ENCODE measurements at places on chromosomes 4 and X. TPM values are rescaled to one million over a fixed set of nuclear protein-coding genes. Genes with fewer than 3 reads are reported as not detected.
A peak's percentile ranks its signal among the peaks of the same experiment; 100 is the strongest.

Gene LNX1
- not detected for total RNA-seq

Gene HCCS
- total RNA-seq: 15.7 TPM

Gene MSX1
- total RNA-seq: not detected

Gene CDX4
- total RNA-seq: not detected

Gene C4orf51
- not detected for total RNA-seq

Gene MAGEE1
- total RNA-seq: 9.8 TPM

Gene MAGEA9B
- not detected for total RNA-seq

Gene ETNPPL
- total RNA-seq: not detected

Gene RBM3
- total RNA-seq: 222 TPM

Gene RAB40AL
- total RNA-seq: 0.26 TPM

Gene ARMCX4
- 12.0 TPM for total RNA-seq

Gene C1GALT1C1
- 16.9 TPM for total RNA-seq

Gene RTL9
- total RNA-seq: not detected

Gene GK
- total RNA-seq: 3.1 TPM

Gene SERTM2
- total RNA-seq: not detected

Gene POU3F4
- total RNA-seq: not detected

- H3K4me1 ChIP-seq: peaks cover 45% of the 10 kb centered on the region
- no peak for DNase-seq
- H3K27ac ChIP-seq: peak overlapping the region; percentile 60
- H3K4me3 ChIP-seq: no peak overlapping the region
Measured at GRCh38 chrX:12961196-12961718, 13.7 kb upstream of the TMSB4X start.

- H3K27me3 ChIP-seq: no peaks in the 10 kb centered on the region
- peaks cover 14% of the 10 kb centered on the region for H3K4me1 ChIP-seq
- H3K27ac ChIP-seq: no peak overlapping the region
- DNase-seq: no peak
Measured at GRCh38 chrX:65997978-65998717, 41.7 kb downstream of the VSIG4 start.

DNA sequence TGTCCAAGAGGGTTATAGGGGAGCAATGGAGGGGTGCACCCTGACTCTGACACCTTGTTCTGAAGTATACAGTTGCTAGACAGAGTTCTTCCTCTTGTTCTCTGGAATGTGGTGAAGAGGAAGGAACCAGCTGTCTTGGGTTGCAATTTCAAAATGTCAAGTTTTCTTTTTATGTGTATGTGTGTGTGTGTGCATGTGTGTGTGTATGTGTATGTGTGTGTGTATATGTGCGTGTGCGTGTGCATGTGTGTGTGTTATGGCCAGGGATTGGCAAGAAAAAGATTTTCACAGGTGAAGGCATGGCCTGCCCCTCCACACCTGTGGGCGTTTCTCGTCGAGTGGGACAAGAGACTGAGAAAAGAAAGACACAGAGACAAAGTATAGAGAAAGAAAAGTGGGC lies 81.6 kb upstream of the ADGRA3 start:
- no peaks in the 10 kb centered on the region for H3K36me3 ChIP-seq
- H3K27ac ChIP-seq: no peak overlapping the region
- H3K27me3 ChIP-seq: no peaks in the 10 kb centered on the region

DNA sequence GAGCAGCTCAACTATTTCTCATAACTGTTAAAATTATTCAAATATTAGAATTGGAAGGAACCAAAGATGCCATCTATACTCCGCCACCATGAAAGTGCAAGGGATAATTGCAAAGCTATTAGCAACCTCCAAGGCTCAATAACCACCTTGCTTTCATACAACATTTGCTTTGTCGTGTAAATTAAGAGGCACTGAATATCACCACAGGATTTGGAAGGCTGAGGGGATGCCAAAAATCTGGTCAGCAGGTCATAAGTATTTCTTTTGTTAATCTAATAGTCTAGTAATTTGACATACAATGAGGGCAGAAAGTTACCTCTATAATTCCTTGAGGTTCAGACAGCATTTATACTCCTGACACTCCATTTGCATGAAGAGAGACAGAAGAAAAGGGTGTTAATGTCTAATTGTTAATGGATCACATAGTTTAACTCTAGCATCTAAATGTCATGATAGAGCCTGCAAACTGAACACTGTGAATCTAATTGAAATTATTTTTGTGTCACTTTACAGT lies 200.9 kb upstream of the DIAPH2 start:
- H3K27me3 ChIP-seq: no peaks in the 10 kb centered on the region
- H3K4me3 ChIP-seq: no peak overlapping the region
- no peaks in the 10 kb centered on the region for H3K4me1 ChIP-seq
- DNase-seq: no peak
- no peaks in the 10 kb centered on the region for H3K36me3 ChIP-seq
- H3K27ac ChIP-seq: no peak overlapping the region

GRCh38 chrX:85012098-85012497 lies 8.4 kb downstream of the APOOL start:
- H3K27me3 ChIP-seq: no peaks in the 10 kb centered on the region
- no peak for DNase-seq
- H3K4me3 ChIP-seq: no peak overlapping the region
- H3K4me1 ChIP-seq: no peaks in the 10 kb centered on the region

GRCh38 chr4:101103381-101104142 lies 243.8 kb downstream of the PPP3CA start:
- no peaks in the 10 kb centered on the region for H3K27me3 ChIP-seq
- H3K36me3 ChIP-seq: no peaks in the 10 kb centered on the region
- H3K4me3 ChIP-seq: no peak overlapping the region
- peaks cover 9% of the 10 kb centered on the region for H3K4me1 ChIP-seq
- no peak overlapping the region for H3K27ac ChIP-seq
- DNase-seq: no peak

GRCh38 chrX:152640034-152640818 lies 2.5 kb downstream of the GABRQ start:
- no peaks in the 10 kb centered on the region for H3K36me3 ChIP-seq
- H3K27me3 ChIP-seq: no peaks in the 10 kb centered on the region
- H3K4me3 ChIP-seq: no peak overlapping the region

DNA sequence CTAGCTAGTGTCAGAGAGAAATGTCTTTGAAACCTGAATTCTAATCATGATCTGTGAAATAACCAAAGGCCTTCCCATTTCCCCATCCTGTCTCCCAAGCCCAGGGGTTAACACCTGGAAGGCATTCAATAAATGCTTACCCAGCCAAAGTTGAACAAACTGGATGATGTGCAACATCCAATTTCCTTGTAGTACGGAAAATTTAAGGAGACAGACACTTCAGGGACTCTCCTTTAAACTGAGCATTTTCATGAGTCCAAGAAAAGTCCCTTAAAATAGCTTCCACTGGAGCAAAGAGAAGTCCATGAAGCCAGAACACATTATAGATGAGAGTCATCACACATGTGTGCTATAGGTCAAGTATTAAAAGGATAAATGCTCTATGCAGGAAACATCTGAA lies 271.2 kb downstream of the RAB28 start:
- DNase-seq: no peak
- H3K27me3 ChIP-seq: no peaks in the 10 kb centered on the region
- no peaks in the 10 kb centered on the region for H3K36me3 ChIP-seq
- H3K4me1 ChIP-seq: no peaks in the 10 kb centered on the region

DNA sequence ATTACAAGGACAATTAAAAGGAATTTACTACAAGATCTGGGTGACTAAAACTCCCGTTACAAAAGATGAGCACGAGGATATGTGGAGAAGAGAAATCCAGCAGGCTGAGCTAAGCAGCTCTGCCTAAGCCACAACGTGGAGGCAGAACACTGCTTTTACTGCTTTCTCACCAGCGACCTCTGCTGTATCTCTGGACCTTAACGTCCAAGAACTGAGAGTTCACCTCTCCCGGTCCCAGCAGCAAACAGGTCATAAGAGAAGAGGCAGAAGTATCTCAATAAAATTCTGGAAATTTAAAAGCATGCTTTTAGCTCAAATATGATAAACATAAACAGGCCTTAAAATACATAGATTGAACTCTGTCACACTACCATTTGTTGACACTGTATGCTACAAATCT lies 81.0 kb downstream of the ADGRA3 start:
- H3K36me3 ChIP-seq: no peaks in the 10 kb centered on the region
- H3K4me1 ChIP-seq: no peaks in the 10 kb centered on the region
- H3K27me3 ChIP-seq: no peaks in the 10 kb centered on the region
- no peak overlapping the region for H3K4me3 ChIP-seq

DNA sequence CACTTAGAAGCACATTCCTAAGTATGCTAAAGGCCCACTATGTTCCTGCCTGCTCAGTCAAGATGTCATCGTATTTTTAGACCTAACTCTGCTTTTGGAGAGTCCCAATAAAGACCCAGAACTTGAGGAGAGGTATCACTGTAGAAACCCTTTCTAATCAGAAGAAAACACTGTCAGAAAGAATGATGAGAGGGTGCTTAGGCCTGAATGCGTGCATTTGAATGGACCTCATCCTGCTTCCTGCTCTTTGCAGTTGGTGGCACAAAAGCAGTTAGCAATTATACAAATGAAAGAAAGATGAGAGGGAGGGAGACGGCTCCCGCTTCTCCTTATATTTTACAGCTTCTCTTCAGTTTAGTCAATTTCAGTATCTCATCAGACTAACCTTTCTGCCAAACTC lies 987.2 kb downstream of the CCSER1 start:
- H3K36me3 ChIP-seq: no peaks in the 10 kb centered on the region
- DNase-seq: no peak

- H3K36me3 ChIP-seq: no peaks in the 10 kb centered on the region
- DNase-seq: no peak
- no peak overlapping the region for H3K4me3 ChIP-seq
- H3K27ac ChIP-seq: no peak overlapping the region
Measured at GRCh38 chr4:146916479-146917076, 29.1 kb downstream of the TTC29 start.

GRCh38 chr4:145860446-145860845 lies 78.2 kb downstream of the ZNF827 start:
- no peak overlapping the region for H3K27ac ChIP-seq
- H3K27me3 ChIP-seq: no peaks in the 10 kb centered on the region
- DNase-seq: no peak
- peaks cover 8% of the 10 kb centered on the region for H3K36me3 ChIP-seq
- H3K4me3 ChIP-seq: no peak overlapping the region
- no peaks in the 10 kb centered on the region for H3K4me1 ChIP-seq

GRCh38 chr4:84849051-84849640 lies 117.3 kb downstream of the WDFY3 start:
- no peak overlapping the region for H3K27ac ChIP-seq
- H3K27me3 ChIP-seq: no peaks in the 10 kb centered on the region
- no peak overlapping the region for H3K4me3 ChIP-seq
- no peak for DNase-seq
- no peaks in the 10 kb centered on the region for H3K4me1 ChIP-seq

- no peak for DNase-seq
- no peak overlapping the region for H3K27ac ChIP-seq
- H3K4me3 ChIP-seq: no peak overlapping the region
- H3K4me1 ChIP-seq: no peaks in the 10 kb centered on the region
- no peaks in the 10 kb centered on the region for H3K27me3 ChIP-seq
Measured at GRCh38 chr4:77893451-77893850, 30.8 kb downstream of the MRPL1 start.

DNA sequence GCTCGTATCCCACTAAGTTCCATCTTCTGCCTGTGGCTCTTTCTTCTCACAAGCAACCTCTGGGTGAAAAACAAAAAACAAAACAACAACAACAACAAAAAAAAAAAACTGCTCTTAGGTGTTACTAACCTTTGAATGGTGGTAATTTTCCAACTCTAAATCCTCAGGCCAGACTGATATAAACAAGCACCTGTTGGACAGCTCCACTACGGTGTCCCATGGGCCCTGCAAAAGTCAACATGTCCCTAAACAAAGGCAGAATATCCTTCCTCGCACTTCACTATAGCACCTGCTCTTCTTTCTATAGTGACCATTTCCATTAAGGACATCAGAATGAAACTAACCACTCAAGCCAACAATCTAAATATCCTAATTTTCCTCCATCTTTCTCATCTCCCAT lies 54.6 kb upstream of the PARM1 start:
- H3K36me3 ChIP-seq: no peaks in the 10 kb centered on the region
- H3K4me1 ChIP-seq: no peaks in the 10 kb centered on the region
- H3K4me3 ChIP-seq: no peak overlapping the region
- no peaks in the 10 kb centered on the region for H3K27me3 ChIP-seq

- peaks cover 14% of the 10 kb centered on the region for H3K27me3 ChIP-seq
- H3K4me1 ChIP-seq: peaks cover 13% of the 10 kb centered on the region
- no peak overlapping the region for H3K4me3 ChIP-seq
- no peak for DNase-seq
- H3K27ac ChIP-seq: no peak overlapping the region
Measured at GRCh38 chrX:135024526-135024925, 2.2 kb upstream of the RTL8B start.

DNA sequence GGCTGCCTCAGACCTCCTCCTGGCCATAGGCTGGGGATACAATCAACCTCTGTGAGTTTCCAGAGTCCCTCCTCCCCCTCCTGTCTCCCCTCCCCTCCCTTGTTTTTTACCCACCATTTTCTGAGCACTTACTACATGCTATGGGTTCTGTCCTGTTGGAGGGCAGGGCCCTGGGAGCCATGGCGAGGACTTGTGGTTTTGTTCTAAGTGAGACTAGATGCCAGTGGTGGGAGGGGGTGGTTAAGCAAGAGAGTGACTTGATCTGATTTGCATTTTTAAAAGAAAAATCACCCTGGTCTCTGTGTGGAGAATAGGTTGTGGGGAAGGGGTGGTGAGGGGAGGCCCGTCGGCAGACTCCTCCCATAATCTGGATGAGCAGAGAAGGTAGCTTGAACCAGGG lies 39.5 kb downstream of the EFNB1 start:
- no peak overlapping the region for H3K27ac ChIP-seq
- H3K4me3 ChIP-seq: no peak overlapping the region
- no peaks in the 10 kb centered on the region for H3K27me3 ChIP-seq

GRCh38 chr4:19047279-19047880 lies 1025.8 kb upstream of the LCORL start:
- no peak overlapping the region for H3K4me3 ChIP-seq
- no peaks in the 10 kb centered on the region for H3K4me1 ChIP-seq
- no peaks in the 10 kb centered on the region for H3K36me3 ChIP-seq
- no peak overlapping the region for H3K27ac ChIP-seq
- H3K27me3 ChIP-seq: no peaks in the 10 kb centered on the region

DNA sequence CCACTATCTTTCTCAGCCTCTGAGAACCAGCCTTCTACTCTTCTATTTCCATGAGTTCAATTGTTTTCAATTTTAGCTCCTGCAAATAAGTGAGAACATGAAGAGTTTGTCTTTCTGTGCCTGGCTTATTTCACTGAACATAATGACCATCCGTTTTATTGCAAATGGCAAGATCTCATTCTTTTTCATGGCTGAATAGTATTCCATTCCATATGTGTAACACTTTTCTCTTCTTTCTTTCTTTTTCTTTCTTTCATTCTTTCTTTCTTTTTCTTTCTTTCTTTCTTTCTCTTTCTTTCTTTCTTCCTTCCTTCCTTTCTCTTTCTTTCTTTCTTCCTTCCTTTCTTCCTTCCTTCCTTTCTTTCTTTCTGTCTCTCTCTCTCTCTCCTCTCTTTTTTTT lies 228.7 kb downstream of the SHOX start:
- no peaks in the 10 kb centered on the region for H3K4me1 ChIP-seq
- H3K36me3 ChIP-seq: no peaks in the 10 kb centered on the region
- H3K27ac ChIP-seq: no peak overlapping the region
- H3K27me3 ChIP-seq: no peaks in the 10 kb centered on the region
- H3K4me3 ChIP-seq: no peak overlapping the region
- DNase-seq: no peak

GRCh38 chr4:138757432-138757831 lies 258.1 kb upstream of the NOCT start:
- H3K4me1 ChIP-seq: no peaks in the 10 kb centered on the region
- peaks cover 3% of the 10 kb centered on the region for H3K27me3 ChIP-seq
- no peak overlapping the region for H3K27ac ChIP-seq
- no peaks in the 10 kb centered on the region for H3K36me3 ChIP-seq
- H3K4me3 ChIP-seq: no peak overlapping the region
- no peak for DNase-seq

Measured in T-cell (primary cell).